ENCODE measurements at places on chromosomes 2 and 18.

- no peak for DNase-seq
- no peak overlapping the region for H3K27ac ChIP-seq
- H3K27me3 ChIP-seq = no peaks in the 10 kb centered on the region
- H3K4me3 ChIP-seq = no peak overlapping the region
- no peaks in the 10 kb centered on the region for H3K4me1 ChIP-seq
- H3K36me3 ChIP-seq = no peaks in the 10 kb centered on the region
Measured at GRCh38 chr2:138956116-138956515, 175.9 kb upstream of the NXPH2 start.

GRCh38 chr2:186887107-186888090, 38.4 kb upstream of the ZSWIM2 start:
- no peaks in the 10 kb centered on the region for H3K36me3 ChIP-seq
- H3K27me3 ChIP-seq = no peaks in the 10 kb centered on the region
- H3K27ac ChIP-seq = no peak overlapping the region
- DNase-seq = no peak
- H3K4me1 ChIP-seq = no peaks in the 10 kb centered on the region

DNA sequence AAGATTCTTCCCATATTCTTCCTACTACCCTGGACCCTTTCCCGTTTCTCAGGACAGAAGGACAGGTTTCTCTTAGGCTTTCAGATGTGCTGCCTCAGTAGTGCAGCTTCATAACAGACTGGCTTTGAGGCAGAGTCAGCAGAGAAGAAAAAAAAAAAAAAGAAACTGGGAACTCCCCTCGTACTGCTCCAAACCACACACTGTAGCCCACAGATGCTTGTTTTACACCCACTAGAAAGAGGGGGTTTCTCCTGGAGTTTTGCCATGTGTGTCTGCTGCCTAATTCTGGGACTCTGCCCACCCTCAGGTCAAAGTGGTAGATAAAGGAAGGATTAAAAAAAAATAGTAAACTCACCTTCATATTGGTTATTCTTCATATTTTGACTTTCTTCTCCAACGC, 95.9 kb downstream of the NCOA1 start:
- no peaks in the 10 kb centered on the region for H3K36me3 ChIP-seq
- H3K4me1 ChIP-seq = no peaks in the 10 kb centered on the region
- H3K27me3 ChIP-seq = no peaks in the 10 kb centered on the region
- no peak overlapping the region for H3K4me3 ChIP-seq

DNA sequence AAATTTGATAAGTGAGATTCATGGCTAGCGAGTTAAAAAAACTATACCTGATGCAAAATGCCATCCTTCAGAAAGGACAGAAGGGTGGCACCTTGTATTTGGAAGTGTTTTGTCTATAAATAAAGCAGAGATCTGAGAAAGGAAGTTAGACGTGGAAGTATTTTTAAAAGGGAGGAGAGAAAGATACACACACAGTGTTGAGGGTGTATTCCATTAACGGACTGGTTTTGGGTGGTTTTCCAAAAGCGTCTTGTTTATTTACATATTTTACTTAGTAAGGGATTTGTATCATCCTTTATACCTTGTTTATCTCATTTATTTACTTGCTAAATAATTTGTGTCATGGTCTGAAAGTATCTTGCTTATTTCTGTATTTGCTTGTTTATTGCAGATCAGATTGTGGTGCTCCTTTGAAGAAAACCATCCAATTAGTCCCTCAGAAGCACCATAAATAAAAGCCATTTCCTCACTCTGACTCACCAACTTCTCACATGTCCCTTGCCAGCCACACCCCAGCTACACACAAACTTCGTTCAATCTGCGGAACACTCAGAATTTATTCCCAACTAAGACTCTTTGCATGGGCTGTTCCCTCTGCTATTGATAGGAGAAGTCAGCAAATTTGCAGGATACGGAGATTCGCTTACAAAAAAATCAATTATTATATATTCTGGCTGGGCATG, 90.8 kb downstream of the FAM124B start:
- H3K4me1 ChIP-seq = no peaks in the 10 kb centered on the region
- no peak overlapping the region for H3K27ac ChIP-seq
- peaks cover 3% of the 10 kb centered on the region for H3K27me3 ChIP-seq
- H3K36me3 ChIP-seq = no peaks in the 10 kb centered on the region
- no peak for DNase-seq
- no peak overlapping the region for H3K4me3 ChIP-seq

GRCh38 chr18:54813977-54814565, 14.2 kb upstream of the RAB27B start:
- H3K27me3 ChIP-seq = no peaks in the 10 kb centered on the region
- no peak overlapping the region for H3K4me3 ChIP-seq
- H3K4me1 ChIP-seq = no peaks in the 10 kb centered on the region
- no peak overlapping the region for H3K27ac ChIP-seq
- H3K36me3 ChIP-seq = no peaks in the 10 kb centered on the region
- DNase-seq = no peak

- no peaks in the 10 kb centered on the region for H3K36me3 ChIP-seq
- H3K27me3 ChIP-seq = no peaks in the 10 kb centered on the region
- H3K27ac ChIP-seq = no peak overlapping the region
Measured at GRCh38 chr2:39937621-39938020, 158.6 kb upstream of the THUMPD2 start.

Data from SJSA1 (cell line).